ENCODE measurements at places on chromosomes 4 and X. TPM values are rescaled to one million over a fixed set of nuclear protein-coding genes. Genes with fewer than 3 reads are reported as not detected.

DNA sequence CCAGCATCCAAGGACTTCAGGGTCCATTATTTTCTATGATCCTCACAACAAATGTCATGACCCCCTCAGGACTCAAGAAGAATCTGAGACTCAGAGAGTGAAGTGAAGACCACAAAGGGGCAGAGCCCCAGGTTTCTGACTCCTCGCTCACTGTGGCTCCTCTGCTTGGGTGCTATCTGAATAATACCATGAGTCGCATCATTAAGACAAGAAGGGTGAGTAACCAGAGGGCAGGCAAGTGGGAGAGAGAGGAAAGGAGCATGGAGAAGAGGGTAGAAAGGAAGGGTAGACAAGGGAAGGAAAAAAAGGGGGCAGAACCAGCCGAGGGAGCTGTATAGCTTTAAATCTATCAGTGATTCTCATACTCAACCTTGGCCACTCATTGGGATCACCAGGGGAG, 15.5 kb upstream of the HSD17B10 start:
- no peaks in the 10 kb centered on the region for H3K4me1 ChIP-seq
- H3K27ac ChIP-seq, result no peak overlapping the region
- H3K27me3 ChIP-seq, result no peaks in the 10 kb centered on the region
- H3K36me3 ChIP-seq, result no peaks in the 10 kb centered on the region
- H3K4me3 ChIP-seq, result no peak overlapping the region

DNA sequence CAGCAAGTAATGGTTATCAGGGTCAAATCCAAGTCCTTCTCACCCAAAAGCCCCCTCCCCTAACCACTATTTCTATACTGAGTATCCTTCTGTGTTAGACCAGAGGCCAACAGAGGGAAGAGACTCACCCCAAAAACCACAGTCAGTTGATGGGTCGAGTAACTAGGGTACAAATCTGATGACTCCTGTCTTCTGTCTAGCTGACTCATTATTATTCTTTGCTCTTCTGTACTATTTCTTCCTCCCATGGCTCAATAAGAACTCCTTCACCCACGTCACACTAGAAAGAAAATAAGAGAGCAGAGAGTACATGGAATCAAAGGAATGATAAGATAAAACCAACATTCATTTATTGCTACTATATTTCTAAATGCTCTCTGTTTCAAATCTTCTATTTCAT, 2.0 kb downstream of the RAB40A start:
- H3K36me3 ChIP-seq, result no peaks in the 10 kb centered on the region
- H3K4me3 ChIP-seq, result no peak overlapping the region
- no peaks in the 10 kb centered on the region for H3K4me1 ChIP-seq

DNA sequence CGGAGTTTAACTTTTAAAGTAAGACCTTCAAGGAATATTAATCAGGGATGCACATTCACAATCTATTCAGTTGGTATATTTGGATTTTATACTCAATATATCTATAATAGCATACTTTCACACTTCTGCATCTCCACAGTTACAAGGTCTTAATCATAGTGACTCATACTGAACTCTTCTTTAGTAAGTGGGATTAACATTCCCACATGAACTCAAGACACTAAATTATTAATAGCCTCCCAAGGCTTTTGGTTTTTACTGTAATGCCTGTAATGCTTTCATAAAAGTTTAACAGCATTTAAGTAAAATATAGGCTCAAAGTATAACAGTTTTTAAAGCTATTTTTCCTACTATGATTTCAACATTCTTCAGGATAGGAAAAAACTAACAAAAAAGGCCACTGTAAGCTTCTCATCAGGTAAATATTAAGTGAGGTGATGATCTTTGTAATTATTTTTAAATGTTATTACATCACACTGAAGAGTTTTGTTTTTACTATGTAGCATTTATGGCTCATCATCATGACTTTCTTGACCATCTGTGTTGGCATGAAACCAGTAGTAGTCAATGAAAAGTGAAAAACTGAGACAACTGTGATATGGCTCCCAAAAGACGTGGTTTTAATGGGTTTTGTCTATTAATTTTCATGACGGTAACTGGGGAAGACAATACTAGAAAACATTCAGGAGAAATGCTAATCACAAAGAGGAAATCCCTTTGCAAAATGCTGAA, 91.5 kb upstream of the GALNT7 start:
- no peak overlapping the region for H3K27ac ChIP-seq
- no peak overlapping the region for H3K4me3 ChIP-seq
- H3K4me1 ChIP-seq, result no peaks in the 10 kb centered on the region
- no peak for DNase-seq
- no peaks in the 10 kb centered on the region for H3K36me3 ChIP-seq

GRCh38 chr4:95693594-95693993, 144.8 kb upstream of the UNC5C start:
- H3K4me1 ChIP-seq, result no peaks in the 10 kb centered on the region
- no peak for DNase-seq
- no peak overlapping the region for H3K4me3 ChIP-seq
- H3K27ac ChIP-seq, result no peak overlapping the region

DNA sequence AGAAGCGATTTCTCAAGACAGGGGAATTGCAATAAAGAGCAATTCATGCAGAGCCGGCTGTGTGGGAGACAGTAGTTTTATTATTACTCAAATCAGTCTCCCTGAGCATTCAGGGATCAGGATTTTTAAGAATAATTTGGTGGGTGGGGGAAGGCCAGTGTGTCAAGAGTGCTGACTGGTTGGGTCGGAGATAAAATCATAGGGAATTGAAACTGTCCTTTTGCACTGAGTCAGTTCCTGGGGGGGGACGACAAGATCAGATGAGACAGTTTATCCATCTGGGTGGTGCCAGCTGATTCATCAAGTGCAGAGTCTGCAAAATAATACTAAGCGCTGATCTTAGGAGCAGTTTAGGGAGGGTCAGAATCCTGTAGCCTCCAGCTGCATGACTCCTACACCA, 502.4 kb downstream of the NLGN4X start:
- no peak overlapping the region for H3K4me3 ChIP-seq
- H3K4me1 ChIP-seq, result no peaks in the 10 kb centered on the region
- DNase-seq, result no peak
- no peaks in the 10 kb centered on the region for H3K27me3 ChIP-seq
- H3K36me3 ChIP-seq, result no peaks in the 10 kb centered on the region
- no peak overlapping the region for H3K27ac ChIP-seq

UCHL1 gene
- 0.34 TPM for total RNA-seq

SOWAHB gene
- total RNA-seq, result not detected

SCML2 gene
- 2.2 TPM for total RNA-seq

NIPAL1 gene
- total RNA-seq, result 1.1 TPM

PF4V1 gene
- total RNA-seq, result not detected
